Stimulated activated CD4-positive, alpha-beta T cell treated with anti-CD3 and anti-CD28 coated beads, Interleukin-4, amount 100 ng/mL, for 1 hour (primary cell): ENCODE measurements at places on chromosomes 6 and 20.

DNA sequence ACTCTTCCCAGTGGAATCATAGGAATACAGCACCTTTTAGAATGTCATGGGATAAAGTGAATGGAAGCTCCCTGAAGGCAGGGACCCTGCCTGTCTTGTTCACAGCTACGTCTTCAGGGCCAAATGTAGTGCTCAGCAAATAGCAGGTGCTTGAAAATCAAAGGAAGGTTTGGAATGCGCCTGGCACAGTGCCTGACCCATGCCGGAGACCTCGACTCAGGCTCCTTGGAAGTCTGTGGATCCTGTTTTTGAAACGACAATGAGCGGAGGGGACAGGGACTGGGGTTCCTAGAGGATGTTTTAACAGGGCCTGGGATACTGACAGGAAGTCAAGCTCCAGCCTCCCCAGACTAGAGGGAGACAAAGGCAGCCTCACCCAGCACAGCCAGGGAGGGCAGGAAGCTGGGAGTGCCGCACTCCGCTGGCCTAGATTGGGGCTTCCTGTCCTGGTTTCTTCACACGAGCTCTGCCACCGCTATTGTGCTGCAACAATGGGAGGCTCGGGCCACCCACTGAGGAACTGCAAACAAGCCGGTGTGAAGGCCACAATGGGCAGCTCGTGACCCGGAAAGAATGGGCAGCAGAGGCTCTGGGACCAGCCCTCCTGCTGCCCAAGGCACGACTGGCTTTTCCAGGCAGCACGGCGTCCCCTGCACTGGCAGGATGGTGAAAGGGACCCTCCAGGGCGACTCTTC lies 76.7 kb downstream of the PREX1 start:
- peak; percentile 31 for DNase-seq

DNA sequence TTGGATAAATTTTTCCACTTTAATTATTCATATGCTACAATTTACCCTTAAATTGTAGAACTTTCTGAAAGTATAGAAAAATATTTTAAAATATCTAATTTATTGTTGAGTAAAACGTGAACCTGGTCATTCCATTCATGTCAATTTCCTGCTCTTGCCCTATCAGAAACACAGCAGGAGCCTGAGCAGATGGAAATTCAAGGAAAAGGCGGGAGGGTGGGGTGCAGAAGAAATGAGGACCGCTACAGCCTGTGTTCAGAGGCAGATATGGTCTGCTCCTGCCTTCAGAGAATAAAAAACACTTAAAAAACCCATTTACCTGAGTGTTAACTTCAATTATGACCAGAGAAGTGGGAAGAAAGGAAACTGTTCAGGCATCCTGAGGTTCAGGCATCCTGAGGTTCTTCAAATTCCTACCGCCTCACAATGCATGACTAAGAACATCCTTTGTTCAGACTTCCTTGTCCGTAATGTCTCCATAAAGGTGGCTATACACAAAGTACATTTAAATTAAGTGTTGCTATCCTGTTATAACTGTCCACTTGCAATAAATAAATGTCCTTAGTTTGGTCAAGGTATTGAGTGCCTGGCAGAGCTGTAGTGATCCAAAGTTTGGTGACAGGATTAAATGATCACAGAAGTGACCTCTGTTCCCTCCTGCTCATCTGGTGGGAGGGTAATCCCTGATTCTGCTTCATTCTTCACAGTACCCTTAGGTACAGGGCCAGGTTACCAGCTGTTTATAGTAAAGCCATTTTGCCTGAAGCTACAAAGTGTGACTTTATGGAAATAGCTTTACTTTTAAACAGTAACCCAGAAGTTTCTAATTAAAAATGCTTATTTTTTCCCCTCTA lies 109.1 kb downstream of the MAN1A1 start:
- no peak for DNase-seq

DNA sequence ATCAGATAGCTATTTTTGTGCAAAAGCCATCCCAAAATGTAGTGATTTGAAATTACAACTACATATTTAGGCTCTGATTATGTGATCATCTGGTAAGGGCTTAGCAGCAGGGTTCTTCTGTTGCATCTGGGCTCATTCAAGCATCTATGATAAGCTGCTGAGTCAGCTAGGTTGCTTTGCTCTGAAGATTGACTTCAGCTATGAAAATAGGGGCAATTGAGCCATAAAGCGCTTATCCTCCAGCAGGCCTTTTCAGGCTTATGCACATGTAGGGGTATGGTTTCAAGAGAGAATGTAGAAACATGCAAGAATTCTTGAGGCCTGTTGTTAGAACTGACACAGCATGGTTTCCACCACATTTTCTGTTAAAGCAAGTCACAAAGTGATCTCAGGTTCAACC lies 114.1 kb downstream of the PLCB1 start:
- DNase-seq = no peak

- DNase-seq = no peak
These were observed 7.1 kb upstream of the DUSP22 start for GRCh38 chr6:285030-285771.

DNA sequence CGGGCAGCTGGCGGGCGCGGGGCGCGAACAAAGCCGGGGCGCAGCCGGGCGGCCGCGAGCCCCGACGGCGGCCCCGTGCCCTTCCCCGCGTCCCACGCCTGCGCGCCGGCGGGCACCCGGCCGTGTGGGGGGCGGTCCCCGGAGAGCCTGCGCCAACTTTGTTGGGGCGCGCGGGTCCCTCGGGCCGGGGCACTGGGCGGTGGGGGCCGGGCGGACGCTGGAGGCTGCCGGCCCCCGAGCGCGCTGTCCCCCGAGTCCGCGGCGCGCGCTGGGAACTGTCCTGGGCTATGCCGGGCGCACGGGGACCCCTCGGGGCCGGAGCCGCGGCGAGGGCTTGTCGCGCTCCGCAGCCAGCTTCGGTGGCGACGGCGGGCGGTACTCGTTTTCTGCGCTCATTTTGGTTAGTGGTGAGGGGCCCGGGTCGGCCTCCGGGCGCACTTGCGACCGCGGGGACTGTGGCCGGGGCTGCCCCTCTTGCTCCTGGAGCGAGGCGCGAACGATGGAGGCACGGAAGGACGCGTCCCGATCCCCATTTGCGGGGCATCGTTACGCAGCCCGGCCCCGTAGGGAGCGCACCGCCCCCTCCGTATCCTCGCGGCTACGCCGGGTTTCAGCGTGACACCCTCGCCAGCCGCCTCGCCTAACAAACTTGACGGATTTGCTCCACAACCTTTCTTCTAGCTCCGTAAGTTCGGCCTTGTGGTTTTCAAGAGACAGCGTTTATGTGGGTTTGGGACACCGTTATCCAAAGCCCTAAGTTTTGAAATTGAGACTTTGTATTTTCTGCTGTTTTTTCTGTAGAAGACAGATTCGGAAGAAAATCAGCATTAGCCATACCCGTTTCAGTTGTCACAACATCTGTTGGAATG lies 622 bp downstream of the SS18L1 start:
- DNase-seq = peak; percentile 67

DNA sequence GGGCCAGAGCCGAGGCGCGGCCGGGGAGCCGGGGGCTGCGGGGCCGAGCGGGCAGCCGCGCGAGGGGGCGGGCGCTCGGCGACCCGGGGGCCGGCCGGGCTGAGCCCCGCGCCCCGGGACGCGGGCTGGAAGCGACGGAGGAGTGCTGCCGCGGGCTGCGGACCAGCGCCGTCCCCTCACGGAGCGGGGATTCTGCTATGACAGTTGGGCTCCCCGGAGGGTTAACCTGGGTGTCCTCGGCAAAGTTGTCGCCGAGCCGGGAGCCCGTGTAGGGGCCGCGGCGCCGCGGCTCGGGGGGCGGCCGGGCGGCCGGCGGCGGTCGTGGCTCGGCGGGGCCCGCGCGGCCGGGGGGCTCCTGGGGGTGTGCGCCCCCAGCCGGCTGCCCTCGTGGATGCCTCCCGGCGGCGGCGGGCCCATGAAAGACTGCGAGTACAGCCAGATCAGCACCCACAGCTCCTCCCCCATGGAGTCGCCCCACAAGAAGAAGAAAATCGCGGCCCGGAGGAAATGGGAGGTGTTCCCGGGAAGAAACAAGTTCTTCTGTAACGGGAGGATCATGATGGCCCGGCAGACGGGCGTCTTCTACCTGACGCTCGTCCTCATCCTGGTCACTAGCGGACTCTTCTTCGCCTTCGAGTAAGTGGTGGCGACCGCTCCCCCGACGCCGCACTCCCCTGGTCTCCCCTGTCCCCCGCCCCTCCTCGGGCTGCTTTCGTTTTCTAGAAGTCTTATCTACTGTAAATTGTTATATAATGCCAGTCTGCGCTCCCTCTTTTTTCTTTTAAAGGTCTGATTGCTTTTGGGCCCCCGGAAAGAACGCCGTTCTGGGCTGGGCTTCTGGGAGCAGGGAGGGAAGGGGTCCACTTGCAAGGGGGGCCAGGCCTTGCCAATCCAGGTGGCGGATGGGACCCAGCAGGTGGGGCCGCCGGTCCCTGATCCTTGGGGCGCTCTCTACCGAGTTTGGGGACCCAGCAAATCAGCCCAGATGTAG lies 936 bp downstream of the ZDHHC14 start:
- DNase-seq = peak; percentile 66

- no peak for DNase-seq
These were observed 63.6 kb upstream of the KIF25 start for GRCh38 chr6:167933847-167934246.

DNA sequence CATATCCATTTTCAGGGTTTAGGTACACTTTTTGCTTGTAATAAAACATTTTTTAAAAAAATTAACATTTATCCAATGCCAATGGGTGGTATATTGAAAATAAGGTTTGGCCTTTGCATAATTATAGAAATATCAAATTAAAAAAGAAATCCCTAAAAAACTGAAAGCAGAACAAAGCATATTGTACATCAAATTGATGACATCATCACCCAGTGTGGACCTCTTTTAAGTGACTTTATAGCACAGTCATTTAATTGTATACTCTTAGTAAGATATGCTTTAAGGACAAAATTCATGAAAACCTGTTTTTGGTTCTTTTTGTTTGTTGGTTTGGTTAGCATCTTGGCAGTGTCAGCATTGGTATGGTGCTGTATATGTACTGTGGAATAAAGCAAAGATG lies 1.4 kb upstream of the EEF1E1 start:
- no peak for DNase-seq

DNA sequence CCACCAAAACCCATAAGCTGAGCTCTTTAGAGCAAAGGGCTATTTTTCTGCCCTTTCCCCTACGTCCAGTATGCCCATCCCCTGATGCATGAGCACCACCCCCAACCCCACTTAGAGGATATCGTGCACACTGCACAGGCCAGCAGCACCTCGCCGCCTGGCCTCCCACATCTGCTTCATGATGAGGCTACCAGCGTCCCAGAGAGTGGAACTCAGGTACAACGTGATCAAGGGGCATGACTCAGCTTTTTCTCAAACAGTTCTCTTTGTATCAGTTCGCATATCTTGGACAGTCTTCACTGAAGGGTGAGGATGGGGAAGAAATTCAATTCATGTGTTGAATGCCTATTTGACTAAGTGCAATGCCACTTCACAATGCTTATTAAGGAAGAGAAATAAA lies 81.9 kb upstream of the QKI start:
- DNase-seq = no peak

DNA sequence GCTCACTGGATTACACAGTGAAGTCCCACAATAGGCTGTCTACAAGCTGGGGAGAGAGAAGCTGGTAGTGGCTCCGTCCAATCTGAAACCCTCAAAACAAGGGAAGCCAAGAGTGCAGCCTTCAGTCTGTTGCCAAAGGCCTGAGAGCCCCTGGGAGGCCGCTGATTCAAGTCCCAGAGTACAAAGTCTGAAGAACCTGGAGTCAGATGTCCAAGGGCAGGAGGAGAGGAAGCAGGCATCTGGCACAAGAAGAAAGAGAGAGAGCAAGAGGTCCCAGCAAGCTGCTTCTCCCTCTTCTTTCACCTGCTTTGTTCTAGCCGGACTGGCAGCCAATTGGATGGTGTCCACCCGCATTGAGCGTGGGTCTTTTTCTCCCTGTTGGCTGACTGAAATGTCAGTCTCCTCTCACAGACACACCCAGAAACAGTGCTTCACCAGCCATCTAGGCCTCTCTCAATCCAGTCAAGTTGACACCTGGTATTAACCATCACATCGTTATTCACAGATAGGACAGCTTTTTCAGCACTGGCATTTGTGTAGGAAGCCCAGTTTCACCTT lies 51.2 kb downstream of the CRYBG1 start:
- DNase-seq = no peak

GRCh38 chr6:142605922-142606485 lies 304.2 kb downstream of the ADGRG6 start:
- no peak for DNase-seq

DNA sequence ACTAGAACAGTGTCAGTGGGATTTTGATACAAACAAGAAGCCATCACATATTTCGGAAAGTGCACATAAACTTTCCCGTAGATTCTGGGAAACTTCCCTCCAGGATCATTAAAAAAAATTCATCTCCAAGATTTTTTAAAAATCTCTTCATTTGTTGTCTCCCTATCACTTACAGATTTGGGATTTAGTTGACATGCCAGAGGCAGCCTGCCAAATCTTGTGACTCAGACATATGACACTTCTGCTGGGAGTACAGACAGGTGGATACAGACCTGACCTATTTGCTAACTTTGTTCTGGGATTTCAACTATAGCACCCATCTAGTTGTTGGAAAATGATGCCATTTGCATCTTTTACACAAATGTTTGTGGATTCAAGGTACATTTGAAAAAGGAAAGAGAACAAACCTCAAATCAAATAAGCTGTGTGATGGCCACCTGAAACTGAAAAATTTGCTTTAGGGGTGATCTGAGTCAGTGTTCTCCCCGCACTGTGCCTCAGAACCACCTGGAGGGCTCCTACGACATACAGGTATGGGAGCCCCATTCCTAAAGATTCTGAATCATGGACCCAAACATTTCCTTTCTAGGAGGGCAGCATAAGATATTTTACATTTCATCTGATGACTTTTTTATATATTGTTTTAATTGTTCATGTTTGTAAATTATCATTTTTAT lies 21.9 kb upstream of the CD2AP start:
- DNase-seq = no peak

- DNase-seq = no peak
These were observed 20.8 kb downstream of the GCM2 start for GRCh38 chr6:10861086-10861485.

- DNase-seq = no peak
These were observed 292.5 kb downstream of the FARS2 start for GRCh38 chr6:5553767-5554166.

- DNase-seq = no peak
These were observed 361.6 kb upstream of the RUNX2 start for GRCh38 chr6:44966449-44967092.

- DNase-seq = no peak
These were observed 73.3 kb downstream of the HUS1B start for GRCh38 chr6:583635-584034.

GRCh38 chr6:127475135-127475822 lies 16.1 kb upstream of the KIAA0408 start:
- DNase-seq = no peak

DNA sequence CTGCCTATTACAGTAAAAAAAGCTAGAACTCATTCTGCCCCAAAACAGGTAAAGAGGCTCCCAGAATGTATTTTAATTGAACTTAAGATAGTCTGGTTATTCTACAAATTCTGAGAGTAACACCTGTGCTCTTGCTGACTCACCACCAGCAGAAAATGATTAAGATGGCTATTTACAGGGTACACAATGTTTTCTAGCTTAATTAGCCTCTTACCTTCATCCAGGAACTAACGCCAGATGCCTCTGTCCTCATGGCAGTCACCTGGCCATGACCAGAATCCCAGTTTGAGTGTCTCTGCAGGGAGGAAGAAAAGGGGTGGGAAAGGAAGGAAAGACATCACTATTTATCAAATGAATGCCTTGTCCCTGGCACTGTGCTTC lies 31.3 kb upstream of the PPP1R3G start:
- no peak for DNase-seq
